ENCODE measurements at places on chromosomes 3 and 15.

DNA sequence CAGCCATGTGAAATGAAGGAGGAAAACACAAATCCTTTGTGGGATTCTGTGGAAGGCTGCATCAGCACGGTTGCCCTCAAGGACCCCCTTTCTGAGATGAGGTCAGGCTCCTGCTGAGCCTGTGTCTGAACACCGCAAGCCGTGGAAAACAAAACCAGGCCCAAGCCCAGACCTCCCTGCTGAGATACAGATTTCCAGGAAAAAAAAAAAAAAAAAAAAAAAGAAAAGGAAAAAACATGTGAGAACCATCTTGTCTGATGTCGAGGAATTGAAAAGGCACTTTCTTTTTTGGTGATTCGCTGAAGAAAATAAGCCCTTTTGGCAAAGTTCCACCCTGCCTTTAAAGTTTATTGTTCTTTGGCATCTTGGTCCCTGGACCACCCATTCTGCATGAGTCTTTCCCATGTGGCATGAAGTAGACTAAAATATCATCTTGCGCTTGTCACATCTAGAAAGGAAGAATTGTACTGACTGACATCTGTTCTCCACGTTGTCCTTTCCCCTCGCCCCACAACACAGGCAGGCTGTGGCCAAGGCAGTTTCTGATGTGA is 117.6 kb downstream of the CHST2 start:
- no peak for DNase-seq

- no peak for DNase-seq
Measured at GRCh38 chr3:179666436-179667035, 13.7 kb downstream of the USP13 start.

DNA sequence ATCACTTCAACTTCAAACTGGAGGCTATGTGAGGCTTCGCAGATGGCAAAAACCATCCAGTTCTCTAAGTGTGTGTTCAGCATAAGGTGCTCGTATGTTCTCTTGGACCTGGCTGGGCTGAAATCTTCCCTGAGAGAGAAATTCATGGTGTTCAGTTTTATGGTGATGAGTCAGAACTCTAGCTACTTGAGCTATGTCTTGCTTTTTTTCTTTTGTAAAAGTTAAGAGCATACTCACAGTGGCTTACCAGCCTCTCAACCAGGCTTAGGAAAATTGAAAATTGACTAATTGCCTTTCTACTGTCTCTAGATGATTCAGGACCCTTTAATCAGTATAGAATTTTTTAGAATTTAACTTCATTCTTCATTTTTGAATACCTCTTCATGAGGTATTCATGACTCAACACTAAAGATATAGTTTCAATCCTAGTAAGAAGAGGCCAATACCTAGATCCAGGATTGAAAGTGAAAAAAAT is 617.5 kb downstream of the TBL1XR1 start:
- DNase-seq, result no peak

DNA sequence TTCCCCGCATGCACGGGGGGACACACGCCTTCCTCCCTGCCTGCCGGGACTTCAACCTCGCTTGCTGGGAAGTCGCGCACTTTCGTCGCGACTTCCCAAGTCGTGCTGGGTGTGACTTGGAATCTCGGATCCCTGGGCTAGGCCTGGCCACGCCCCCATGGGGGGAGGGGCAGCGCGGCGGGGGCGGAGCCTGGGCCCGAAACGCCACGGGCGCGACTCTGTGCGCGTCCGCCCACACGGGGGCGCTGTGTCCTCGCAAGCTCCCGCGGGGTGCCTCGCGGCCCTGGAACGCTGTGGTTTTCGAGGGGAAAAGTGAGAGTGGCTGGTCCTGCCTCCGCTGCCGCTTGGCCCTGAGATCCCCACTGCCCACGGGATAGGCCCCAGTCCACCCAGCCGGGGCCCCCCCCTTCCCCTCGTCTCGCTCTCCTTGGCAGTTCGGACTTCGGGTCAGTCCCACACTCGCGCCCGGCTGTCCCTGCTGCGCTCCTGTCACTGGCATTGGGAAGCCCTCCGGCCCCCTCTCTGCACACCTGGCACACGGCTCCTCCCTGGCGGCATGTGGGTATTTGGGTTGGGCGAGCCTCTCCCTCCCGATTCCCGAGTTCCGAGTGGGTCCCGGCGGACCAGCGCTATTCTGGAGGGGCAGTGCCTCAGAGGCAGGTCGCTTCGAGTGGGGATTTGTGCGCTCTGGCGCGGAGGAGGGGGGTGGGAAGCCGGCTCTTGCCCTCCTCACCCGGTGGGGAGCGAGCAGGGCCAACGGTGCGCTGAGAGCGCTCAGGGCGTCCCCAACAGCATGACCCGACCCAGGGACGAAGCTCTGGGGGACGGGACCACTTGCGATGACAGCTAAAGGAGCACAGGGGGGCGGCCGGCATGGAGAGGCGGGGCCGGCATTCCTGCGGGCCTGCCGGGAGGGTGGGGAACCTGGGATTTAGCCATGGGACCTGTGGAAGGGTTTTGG is 23.6 kb downstream of the SEC61A1 start:
- peak; percentile 95 for DNase-seq

DNA sequence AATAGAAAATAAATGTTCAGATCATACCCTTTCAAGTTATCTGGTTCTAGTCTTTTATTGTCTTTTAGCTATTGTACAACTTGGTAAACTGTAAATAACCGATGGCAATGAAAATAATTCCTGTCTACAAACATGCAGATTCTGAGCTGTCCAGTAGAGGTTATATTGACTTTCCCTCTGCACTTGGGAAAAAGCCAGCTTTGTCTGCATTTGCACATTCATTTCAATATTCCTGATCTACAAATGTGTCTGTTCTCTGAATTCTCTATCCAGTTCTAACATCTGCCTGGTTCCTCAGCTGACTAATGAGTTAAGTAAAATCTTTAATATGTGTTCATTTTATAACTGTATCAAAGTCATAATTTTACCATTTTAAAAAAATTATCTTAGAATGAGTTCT is 408.5 kb downstream of the ERC2 start:
- no peak for DNase-seq

DNA sequence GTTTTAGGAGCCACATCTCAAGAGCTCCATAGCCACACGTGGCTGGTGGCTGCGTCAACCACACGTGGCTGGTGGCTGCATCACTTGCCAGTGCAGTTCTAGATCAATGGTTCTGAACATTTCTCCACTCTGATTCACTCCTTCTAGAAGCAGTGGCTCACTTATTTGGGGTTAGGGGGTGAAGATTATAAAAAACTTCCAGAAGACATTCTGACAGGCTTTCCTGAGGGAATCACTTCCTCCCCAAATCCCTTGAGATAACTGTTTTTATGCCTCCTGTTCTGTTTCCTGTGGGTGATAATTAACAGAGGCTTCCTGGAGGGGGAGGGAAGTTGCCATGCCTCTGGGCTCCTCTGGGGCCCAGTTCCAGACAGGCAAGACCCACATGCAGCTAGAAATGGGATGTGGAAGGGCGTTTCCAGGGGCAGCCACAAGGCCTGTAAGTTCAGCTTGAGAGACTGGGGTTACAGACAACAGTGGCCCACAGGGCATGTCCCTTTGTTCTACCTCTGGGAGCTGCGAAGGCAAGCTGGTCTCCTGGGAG is 23.6 kb downstream of the HEG1 start:
- DNase-seq, result no peak

- no peak for DNase-seq
Measured at GRCh38 chr3:197031315-197032285, 2.0 kb upstream of the MELTF start.

GRCh38 chr3:119529883-119530282 is 29.5 kb downstream of the CD80 start:
- no peak for DNase-seq

- DNase-seq, result no peak
Measured at GRCh38 chr3:38561746-38562466, 65.8 kb downstream of the EXOG start.

GRCh38 chr3:53242642-53243041 is 13.2 kb downstream of the TKT start:
- no peak for DNase-seq

- peak; percentile 73 for DNase-seq
Measured at GRCh38 chr3:51963951-51964451, 3.3 kb downstream of the PCBP4 start.

- DNase-seq, result no peak
Measured at GRCh38 chr15:57668016-57668415, 38.5 kb upstream of the POLR2M start.

GRCh38 chr15:62546628-62547027 is 381.5 kb upstream of the C2CD4B start:
- DNase-seq, result no peak

DNA sequence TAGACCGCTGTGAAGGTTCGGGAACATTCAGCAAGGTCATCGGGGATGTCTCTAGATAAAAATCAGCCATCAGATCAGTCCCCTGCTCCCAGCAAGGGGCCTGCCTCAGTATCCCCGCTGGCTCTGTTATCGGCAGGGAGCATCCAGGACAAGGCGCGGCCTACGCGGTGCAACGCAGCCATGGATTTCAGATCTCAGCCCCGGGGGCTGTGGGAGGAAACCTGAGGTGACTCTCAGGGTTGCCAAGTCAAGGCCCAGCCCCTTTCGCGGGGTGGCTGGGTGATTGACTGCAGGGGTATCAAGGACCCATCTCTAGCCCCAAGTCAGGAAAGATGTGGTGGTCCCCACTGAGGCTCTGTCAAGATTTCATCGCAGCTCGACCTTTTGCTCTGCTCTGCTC is 23.1 kb upstream of the CD47 start:
- DNase-seq, result no peak

- no peak for DNase-seq
Measured at GRCh38 chr3:179885950-179886349, 150.8 kb downstream of the PEX5L start.

DNA sequence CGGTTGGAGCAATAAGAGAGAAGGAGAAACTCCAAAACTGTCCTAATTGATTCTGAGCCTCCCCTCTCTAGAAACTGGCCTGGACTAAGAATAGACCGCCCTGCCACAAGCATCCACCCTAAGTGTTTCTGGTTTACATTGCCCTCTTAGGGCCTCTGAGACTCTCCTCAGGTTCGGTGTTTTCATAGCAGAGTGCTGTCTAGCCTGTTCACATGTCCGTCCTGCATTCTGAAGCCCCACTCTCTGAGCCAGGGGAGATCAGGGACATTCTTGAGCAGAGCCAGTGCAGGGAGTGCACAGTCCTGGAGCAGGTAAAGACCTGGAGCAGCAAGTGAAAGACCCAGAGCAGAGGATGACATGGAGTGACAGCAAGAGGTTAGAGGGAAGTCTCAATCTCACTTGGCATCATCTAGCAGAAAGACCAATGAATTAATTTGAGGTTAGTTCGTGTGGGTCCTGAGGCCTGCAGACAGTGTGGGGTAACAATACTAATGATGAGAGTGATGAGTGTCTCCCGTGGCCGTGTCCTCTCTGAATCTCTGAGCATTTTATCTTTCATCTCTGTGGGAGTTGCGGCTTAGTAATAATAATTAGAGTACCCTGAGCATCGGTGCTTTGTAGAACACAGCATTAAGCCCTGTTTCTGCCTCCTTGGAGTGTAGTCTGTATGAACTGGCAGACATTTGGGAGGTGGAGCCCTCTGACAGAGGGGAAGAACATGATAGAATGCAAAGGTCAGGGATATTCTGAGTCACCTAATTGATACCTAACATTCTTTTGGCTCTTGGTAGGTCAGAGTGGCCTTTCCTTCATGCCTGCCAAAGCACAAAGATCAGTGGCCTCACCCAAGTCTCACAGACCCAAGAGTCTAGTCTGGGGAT is 24.6 kb downstream of the MAPKBP1 start:
- no peak for DNase-seq

- DNase-seq, result no peak
Measured at GRCh38 chr3:129205109-129205832, 21.6 kb upstream of the CNBP start.

- DNase-seq, result no peak
Measured at GRCh38 chr15:32877252-32878019, 159.6 kb downstream of the GREM1 start.

DNA sequence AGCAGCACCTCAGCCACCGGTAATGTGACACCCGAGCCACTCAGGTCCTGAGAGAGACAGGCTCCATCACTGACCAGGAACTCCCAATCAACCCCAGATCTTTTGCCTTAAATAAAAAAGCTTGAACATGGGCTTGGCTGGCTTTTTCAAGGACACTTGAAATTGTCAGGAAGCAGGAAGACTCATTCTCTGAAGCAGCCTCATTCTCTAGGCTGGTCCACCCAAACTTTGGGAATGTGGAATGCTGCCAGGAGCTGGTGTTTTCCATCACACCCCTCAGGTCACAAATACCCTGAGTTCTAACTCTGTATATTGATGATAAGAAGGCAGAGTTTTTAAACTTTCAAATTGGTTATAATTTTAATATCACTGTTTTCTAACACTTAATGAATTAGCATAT is 17.0 kb downstream of the CXCR6 start:
- no peak for DNase-seq

DNA sequence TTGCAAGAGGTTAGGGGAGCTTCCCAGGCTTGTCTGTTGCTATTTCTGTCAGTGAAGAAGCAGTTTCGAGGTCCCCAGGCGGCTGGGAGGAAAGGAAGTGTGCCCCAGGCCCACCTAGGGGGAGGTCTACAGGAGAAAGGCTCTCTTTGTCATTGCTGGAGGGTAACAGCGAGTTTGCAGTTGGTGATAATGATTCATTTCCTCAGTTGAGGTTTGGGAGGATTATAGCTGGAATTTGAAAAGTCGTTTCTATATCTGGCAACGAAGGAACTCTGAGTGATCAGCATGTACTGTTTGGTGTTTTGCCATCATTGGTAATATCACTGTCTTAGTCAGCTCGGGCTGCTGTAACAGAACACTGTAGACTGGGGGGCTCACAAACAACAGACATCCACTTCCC is 65.5 kb upstream of the UBE3A start:
- no peak for DNase-seq

DNA sequence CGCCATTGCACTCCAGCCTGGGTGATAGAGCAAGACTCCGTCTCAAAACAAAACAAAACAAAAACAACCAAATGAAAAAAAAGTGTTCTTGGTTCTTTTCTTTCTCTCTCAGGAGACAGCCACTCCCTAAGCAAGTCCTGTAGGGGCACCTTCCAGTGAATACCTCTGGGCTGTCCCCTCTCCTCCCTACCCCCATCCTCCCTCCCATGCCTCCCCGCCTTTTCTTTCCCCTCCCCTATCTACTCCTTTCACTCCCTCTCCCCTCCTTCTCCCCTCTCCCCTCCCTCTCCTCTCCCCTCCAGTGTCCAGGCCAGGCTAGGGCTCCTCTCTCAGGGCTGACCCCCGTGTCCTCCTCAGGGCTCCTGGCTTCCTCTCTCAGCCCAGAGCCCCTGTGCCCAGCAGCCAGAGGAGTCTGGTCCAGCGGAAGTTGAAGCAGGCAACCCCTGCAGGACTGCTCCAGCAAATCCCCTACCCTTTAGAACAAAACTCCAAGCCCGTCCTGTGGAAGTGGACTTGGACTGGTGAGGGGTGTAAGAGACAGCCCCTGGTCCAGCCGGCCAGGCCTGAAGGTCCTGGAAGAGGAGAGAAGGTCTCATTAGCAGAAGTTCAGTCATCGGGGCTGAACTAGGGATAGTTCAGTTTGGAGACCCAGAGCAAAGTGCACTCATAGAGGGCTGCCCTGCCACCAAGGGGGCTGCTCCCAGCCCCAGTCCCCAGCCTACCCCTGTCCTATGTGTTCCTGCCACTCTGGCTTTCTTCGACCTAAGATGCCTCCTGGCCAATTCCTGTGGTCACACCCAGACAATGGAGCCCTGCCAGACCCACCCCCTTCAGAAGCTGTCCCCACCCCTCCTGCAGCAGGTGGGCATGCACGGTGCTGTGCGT is 79.8 kb upstream of the IQSEC1 start:
- DNase-seq, result no peak

GRCh38 chr3:142019794-142020320 is 129.5 kb downstream of the TFDP2 start:
- no peak for DNase-seq

GRCh38 chr3:152193673-152194267 is 75.0 kb upstream of the MBNL1 start:
- no peak for DNase-seq

GRCh38 chr15:101461097-101461496 is 28.4 kb downstream of the PCSK6 start:
- no peak for DNase-seq

- DNase-seq, result no peak
Measured at GRCh38 chr3:45565342-45565741, 29.2 kb upstream of the LIMD1 start.

Measured in nephron progenitor cell (in vitro differentiated cells).